Activated naive CD4-positive, alpha-beta T cell treated with anti-CD3 and anti-CD28 coated beads, Interleukin-2, amount 10 ng/mL, durations not matched to agents 7 days and 5 days (primary cell): ENCODE measurements at places on chromosomes 4 and X.

DNA sequence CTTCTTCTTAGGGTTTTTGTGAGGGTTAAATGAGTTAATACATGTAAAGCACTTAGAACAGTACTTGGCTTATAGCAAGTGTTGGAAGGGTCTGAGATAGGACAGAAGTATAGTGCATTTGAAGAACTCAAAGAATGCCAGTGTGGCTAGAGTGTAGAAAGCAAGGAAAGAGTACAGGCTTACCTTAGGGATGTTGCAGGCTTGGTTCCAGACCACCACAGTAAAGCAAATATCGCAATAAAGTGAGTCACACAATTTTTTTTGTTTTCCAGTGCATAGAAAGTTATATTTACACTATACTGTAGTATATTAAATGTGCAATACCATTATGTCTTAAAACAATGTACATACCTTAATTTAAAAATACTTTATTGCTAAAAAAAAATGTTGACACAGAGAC lies 41.3 kb downstream of the KIF4A start:
- H3K4me1 ChIP-seq = peaks cover 10% of the 10 kb centered on the region
- H3K4me3 ChIP-seq = no peak overlapping the region
- peaks cover 46% of the 10 kb centered on the region for H3K36me3 ChIP-seq
- no peak overlapping the region for H3K27ac ChIP-seq
- DNase-seq = no peak

- no peak for DNase-seq
- H3K27ac ChIP-seq = no peak overlapping the region
- no peaks in the 10 kb centered on the region for H3K36me3 ChIP-seq
- no peak overlapping the region for H3K4me3 ChIP-seq
- no peaks in the 10 kb centered on the region for H3K4me1 ChIP-seq
- peaks cover 4% of the 10 kb centered on the region for H3K27me3 ChIP-seq
Measured at GRCh38 chr4:144564358-144564757, 81.6 kb upstream of the HHIP start.

DNA sequence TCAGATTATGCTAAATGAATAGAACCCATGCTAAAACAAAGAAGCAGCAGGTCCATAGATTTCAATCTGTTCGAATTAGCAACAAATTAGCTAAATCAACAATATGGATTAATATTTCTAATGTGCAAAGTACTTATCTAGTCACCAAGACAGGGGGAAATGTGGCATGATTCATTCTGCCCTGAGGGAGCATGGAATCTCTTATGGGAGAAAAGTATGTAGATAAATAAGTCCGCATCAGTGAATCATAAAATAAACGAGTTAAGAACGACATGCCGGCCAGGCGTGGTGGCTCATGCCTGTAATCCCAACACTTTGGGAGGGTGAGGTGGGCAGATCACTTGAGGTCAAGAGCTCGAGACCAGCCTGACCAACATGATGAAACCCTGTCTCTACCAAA lies 102.1 kb downstream of the ANOS1 start:
- H3K4me1 ChIP-seq = no peaks in the 10 kb centered on the region
- H3K27ac ChIP-seq = no peak overlapping the region
- no peaks in the 10 kb centered on the region for H3K27me3 ChIP-seq
- H3K4me3 ChIP-seq = no peak overlapping the region
- no peak for DNase-seq
- no peaks in the 10 kb centered on the region for H3K36me3 ChIP-seq

DNA sequence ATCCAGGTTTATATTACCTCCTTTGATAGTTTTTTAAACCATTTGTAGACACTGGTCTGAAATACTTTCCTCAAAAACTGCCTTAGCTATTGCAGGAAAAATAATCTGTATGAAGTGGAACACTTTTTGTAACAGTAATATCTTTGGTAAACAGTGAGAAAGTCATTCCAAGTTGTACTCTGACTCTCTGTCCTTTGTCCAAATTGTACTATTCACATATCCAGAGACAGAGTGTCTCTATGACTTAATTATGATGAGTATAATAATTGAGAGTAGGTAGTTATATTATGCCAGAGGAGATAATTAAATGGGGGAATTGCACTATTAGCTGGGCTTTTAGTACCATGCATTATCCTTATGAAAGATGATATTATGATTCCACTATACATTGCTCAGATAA lies 112.6 kb upstream of the LCORL start:
- H3K27me3 ChIP-seq = no peaks in the 10 kb centered on the region
- no peak overlapping the region for H3K4me3 ChIP-seq
- H3K36me3 ChIP-seq = no peaks in the 10 kb centered on the region
- DNase-seq = no peak
- no peak overlapping the region for H3K27ac ChIP-seq
- H3K4me1 ChIP-seq = no peaks in the 10 kb centered on the region

DNA sequence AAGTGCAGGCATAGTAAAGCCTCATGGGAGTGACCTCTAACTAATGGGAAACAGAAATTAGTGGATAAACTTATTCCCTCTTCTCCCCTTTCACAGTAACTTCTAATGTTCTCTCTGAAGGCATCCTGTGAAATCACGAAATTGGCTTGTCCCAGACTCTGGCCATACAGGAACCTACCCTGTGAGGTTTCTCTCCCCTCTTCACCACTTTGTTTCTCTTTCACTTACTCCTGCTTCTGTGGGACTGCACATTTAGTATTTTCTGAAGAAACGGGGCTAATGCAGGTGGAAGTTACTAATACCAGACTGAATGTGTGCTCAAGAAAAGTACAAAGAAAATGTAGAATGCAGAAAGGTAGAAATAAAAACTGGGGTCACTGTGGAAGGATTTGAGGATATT lies 20.0 kb downstream of the ZNF330 start:
- H3K4me1 ChIP-seq = peaks cover 9% of the 10 kb centered on the region
- H3K27me3 ChIP-seq = peaks cover 14% of the 10 kb centered on the region
- H3K27ac ChIP-seq = no peak overlapping the region
- no peak for DNase-seq
